ENCODE measurements at places on chromosomes 4 and X. TPM values are rescaled to one million over a fixed set of nuclear protein-coding genes. Genes with fewer than 3 reads are reported as not detected.
A peak's percentile ranks its signal among the peaks of the same experiment; 100 is the strongest.

- DNase-seq, result no peak
Observed at GRCh38 chr4:99054428-99054994, 34.1 kb downstream of the ADH5 start.

DNA sequence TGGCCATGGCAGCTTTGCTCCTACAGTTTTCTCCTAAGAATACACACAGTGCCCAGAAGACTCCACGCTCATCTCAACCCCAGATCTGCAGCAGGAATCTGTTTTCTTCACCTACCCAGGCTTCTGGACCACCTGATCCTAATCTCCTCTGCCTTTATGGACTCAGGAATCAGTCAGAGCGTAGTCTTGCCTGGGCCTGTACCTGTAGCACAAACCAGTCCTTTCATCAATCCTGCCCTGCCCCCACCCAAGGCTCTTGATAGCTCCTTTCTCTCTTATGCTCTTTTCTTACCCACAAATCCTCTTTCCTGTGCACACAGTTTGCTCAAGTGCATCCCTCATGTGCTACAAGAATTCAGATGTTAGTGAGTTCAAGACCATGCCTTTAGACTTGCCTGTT, 89.7 kb downstream of the ZNF718 start:
- DNase-seq, result no peak

NLRP2B gene
- not detected for total RNA-seq

GRCh38 chr4:184641022-184641421, 8.2 kb downstream of the CASP3 start:
- DNase-seq, result no peak

EMCN gene
- total RNA-seq, result not detected

GRCh38 chr4:187477224-187477623, 518.3 kb upstream of the ZFP42 start:
- DNase-seq, result no peak

L1CAM gene
- not detected for total RNA-seq

DNA sequence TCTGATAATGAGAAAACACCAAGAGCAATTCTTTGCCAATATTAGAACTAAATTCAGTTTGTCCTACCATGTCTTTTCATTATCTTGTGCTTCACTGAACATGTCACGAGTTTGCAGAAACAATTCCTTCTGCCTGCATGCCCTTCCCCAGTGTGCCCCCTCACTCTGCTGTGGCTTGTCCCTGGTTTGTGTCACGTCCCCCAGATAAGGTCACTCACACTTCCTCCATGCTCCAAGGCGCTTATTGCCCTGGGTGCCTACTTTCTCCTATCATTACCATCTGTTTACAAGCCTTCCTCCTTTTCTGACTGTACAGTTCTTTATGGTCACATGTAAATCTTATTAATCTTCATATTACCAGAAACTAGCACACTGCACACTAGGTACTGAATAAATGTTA, 394.1 kb downstream of the KCNIP4 start:
- no peak for DNase-seq

DNA sequence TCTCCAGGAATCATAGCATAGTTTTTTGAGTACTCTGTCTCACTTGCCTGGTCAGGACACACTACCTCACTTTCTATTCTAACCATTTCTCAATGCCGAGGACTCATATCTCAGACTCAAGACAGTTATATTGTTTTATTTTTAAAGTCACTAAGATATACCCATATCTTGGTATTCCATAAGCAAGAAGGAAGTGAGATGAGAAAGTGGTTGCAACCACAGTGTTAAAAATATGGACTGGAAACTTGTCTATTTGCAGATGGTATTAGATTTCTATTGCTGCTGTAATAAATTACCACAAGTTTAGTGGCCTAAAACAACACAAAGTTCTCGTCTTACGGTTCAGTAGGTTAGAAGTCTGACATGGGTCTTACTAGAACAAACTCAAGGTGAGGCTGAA, 344.8 kb upstream of the MAGEB2 start:
- no peak for DNase-seq

TMEM33 gene
- 37.4 TPM for total RNA-seq

GRCh38 chr4:37995981-37996775, 36.0 kb downstream of the PTTG2 start:
- DNase-seq, result no peak

DNA sequence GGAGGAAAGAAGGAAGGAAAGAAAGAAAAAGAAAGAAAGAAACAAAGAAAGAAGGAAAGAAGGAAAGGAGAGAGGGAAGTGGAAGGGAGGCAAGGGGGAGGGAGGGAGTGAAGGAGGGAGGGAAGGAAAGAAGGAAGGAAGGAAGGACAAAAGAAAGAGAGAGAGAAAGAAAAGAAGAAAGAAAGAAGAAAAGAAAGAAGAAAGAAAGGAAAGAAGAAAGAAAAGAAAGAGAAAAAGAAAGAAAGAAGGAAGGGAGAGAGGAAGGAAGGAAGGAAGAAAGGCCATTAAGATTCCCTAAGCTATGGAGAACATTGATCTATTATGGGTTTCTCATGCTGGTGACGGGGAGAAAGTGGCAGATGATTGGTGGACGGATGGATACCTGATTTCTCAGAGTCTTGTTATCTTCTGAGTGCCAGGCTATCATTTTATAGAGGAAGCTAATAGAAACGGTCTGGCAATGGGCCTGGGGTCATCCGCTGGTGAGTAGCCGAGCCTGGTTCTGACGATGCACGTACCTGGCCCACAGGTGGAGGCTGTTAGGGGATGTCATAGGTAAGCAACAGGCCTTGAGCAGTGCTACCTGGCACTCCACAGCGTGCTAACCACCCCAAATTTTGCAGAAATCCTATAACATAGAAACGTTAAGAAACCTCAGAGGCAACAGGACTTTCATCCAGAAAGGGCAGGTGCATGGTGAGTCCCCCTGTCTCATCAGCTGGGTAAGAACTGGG, 142.9 kb downstream of the SHOX start:
- DNase-seq, result no peak

- no peak for DNase-seq
Observed at GRCh38 chrX:107470198-107470597, 20.7 kb downstream of the FRMPD3 start.

DNA sequence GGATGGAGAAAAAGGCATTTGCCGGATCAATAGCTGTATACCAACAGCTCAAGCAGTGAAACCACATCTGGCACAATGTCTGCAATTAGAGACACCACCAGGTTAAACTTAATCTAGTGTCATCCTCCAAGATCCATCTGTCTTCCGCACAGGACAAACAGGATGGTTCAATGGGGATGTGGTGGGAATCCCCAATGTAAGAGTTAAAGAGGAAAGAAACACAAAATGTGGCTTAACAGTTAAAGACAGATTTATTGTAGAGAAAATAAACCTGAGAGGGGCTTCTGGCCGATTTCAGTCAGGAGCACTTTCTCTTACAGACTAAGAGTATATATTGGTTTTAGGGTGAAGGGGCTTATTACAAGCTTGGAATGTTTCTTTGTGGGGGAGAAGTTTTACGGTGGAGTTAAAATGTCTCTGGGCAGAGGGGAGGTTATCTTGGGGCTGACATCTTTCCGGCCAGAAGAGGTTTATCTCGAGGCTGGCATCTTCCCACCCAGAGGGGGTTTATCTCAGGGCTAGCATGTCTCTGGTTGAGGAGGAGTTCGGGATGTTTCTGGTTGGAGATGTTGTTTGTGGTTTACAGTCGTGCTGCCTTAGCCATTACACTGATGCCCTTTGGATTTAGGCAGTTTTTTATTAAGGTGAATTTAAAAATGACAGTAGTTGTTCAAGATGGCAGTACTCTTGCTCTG, 61.7 kb downstream of the KANTR start:
- DNase-seq, result no peak

SHISA3 gene
- not detected for total RNA-seq

DNA sequence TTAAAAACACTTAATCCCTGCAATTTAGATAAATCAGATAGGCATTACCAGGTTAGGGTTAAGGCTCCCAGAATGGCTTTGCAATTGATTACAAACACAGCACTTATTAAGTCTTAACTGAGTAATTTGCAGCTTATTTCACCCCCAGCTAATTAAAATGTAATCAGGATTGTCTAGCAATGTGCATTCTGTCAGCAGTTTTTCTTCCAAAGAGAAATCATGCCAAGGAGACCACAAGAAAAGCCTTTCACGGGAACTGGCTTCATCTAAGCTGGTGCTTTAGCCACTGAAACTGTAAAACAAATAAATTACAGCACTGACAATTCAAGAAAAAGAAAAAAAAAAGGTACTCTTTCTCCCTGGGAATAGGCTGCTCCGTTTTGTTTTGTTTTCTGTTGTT, 2.1 kb downstream of the ANOS1 start:
- no peak for DNase-seq

- DNase-seq, result no peak
Observed at GRCh38 chr4:43564591-43564990, 672.1 kb downstream of the GRXCR1 start.

DNA sequence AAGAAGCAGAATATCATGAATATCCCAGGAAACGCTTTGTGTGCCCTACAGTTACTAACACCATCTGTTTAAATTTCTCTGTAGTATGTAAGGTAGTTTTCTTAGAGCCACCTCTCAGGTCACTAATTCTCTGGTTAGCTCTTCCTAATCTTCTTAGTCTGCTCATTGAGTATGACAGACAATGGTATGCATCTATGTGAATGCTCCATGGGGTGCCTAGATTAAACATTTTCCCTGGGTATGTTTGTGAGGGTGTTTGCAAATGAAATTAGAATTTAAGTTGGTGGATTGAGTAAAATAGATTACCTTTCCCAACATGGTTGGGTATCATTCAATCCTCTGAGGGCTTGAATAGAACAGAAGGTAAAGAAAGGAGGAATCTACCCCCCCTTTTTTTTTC, 233.0 kb downstream of the PCDH18 start:
- no peak for DNase-seq

DNA sequence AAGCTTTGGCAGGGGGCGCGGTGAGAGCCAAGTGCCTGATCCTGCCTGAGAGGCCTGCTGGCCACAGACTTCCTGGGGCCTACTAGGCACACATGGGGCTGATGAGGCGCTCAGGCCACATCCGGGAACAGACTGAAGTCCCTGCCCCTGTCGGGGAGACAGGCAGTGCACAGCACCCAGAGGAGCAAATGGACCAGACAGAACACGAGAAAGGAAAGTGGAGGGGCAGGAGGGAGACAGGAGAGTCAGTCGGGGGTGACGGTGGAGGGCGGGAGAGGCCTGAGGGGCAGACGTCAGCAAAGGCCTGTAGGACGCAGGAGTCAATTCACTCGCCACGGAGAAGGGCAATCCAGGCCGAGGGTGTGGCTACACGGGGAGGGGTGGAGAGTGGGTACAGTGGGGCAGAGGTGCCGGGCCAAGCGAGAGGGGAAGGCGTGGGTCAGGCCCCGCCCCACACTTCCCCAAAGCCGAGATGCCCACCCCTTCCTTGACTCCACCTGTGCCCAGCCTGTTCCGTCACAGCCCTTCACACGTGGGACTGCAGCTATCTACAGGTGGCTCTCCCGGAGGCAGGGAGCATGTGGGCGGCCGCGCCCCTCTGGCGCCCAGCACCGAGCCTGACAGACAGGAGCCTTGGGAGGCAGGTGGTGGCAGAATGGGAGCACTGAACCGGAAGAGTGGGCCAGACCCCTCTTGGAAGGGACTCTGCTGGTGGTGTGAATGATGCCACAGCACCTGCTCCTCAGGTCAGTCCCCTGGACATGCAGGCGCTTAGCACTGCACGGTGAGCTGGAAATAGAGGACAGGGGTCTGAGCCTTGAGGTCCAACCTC, 20.5 kb downstream of the NOP14 start:
- peak; percentile 70 for DNase-seq

DNA sequence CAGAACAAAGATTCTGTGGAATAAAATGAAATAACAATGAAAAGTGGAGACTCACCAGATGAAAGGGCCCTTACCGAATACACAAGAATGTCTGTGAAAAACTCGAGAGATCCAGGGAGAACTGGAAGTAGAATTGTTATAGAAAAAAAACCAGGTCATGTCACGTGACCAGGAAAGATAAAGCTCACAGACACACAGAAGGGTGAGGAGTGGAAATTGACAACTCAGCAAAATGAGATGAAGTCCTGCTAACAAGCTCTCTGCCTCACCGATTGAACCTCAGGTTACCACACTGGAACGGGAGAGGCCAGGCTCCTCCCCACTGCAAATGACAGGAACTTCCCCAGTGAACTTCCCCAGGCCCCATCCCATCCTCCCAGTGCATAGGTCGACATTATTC, 1618.0 kb upstream of the PCDH10 start:
- DNase-seq, result no peak

RHOH gene
- 233 TPM for total RNA-seq

ZNF518B gene
- total RNA-seq, result 15.2 TPM

- no peak for DNase-seq
Observed at GRCh38 chr4:7075962-7076695, 8.3 kb upstream of the GRPEL1 start.

NDP gene
- not detected for total RNA-seq

DNA sequence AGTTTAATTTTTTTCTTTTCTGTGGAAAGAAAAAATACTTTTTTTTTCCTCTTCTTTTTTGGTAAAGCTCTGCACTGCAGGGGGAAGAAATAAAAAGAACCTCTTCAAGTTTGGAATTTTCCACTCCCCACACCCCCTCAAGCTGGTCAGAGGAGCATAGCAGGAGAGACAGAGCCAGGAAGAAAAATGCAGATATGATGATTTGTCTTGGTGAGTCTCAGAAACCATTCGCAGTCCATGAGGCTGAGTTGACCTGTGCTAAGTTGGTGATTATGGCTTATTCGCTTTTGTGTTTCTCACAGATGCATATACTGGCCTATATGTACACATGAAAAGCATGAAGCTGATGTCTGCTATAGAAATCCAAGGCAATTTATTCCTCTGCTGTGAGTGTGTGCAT, 205.9 kb downstream of the LDB2 start:
- no peak for DNase-seq

TMEM131L gene
- 71.1 TPM for total RNA-seq

- DNase-seq, result no peak
Observed at GRCh38 chr4:82284475-82284857, 89.3 kb downstream of the HNRNPD start.

DNA sequence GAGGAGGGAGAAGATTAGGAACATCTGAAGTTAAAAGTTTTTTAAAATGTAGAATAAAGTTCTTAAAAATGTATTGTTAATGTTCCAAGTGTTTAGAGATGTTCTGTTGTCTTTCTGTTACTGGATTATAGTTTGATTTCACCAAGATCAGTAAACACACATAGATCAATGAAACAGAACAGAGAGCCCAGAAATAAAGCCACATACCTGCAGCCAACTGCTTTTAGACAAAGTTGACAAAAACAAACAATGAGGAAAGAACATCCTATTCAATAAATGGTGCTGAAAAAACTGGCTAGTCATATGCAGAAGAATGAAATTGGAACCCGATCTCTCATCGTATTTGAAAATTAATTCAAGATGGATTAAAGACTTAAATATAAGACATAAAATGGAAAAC, 966.3 kb upstream of the POU3F4 start:
- no peak for DNase-seq

GRCh38 chr4:31059753-31060522, 339.8 kb downstream of the PCDH7 start:
- no peak for DNase-seq
